Large intestine (tissue), 12 donors: ENCODE measurements at places on chromosomes 6 and 20.
A peak's percentile ranks its signal among the peaks of the same experiment; 100 is the strongest.

DNA sequence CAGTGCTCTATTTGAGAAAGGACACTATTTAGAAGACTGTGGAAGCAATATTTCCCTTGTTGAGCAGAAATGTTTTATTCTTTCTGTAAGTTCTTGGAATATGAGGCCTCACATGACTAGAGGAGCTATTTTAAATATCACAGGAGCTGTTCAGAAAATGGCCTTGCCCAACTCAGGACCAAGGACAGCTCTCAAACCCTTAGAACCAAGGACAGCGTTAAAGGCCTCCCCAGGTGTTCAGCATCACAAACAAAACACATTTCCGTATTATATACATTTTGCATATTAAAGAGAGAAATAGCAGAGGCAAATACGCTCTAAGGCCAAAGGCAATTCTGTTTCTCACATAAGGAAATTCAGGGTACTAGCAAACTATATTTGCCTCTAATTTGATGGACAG lies 631.4 kb downstream of the CDH26 start:
- DNase-seq: no peak

DNA sequence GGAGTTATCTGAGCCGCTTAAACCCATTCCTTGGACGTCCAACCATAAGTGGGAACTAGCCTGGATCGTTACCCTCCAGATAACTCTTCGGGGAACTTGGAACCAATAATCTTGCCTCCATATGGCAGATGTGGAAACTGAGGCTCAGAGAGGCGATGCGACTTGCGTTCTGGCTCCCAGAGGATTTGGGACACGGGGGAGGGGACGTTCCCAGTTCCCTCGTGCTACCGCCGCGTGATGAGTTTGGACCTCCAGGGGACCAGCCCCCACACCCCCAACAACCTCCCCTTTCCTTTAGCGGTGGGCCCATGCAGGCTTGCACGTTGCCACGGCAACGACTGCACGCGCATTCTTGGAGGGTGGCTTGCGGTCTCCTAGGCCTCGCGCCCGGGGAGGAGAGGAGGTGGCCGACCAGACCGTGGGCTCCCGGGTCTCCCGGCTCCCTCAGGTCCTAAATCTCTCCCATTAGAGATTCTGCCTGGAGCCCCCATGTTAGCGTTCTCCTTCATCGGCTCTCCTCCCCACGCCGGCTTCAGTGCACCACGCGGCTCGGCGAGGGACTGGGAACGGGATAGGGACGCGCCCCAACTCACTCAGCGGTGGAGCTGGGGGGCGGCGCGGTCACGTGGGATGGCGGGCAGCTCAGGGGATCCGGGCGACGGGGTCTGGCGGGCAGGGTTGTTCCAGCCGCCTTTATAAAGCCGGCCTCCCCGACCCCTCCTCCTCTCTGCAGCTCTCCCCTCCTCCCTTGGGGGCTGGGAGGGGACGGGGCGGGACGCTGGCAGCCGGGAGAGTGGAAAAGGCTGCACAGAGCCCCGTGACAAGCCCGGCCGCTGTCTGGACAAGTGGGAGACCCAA lies at the start of gene PLTP:
PLTP (minus strand) TSS at position 670 of the 858 bp plus-strand sequence. CDS start 703 bp downstream, outside the sequence.
- no peak for DNase-seq

DNA sequence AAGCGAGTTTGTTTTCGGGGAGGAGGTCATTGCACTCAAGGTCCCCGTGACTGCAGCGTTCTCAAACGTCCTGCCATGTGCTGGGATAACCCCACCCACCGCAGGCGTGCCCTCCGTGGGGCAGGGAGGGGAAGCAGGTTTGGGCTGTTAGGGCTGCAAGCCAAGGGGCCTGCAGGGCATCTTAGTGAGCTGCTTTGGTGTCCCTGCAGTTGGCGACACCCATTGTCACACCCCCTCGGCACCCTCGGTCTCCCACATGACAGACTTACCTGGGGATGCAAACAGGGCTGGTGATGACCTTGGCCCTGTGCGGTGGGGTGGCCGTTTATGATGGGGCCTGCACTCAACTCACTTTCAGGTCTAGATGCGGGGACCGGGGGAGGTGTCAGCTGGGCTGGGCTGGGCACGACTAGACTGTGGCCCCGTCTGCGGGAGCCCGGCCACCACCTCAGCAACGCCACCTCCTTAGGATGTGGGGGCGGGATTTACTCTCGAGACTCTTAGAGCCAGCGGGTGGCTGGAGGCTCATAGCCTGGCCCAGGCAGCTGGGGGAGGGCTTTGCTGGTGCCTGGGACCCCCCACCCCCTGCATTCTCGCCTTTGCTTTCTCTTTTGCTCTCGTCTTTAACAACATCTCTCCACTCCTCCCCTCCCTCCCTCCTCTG lies 6.5 kb upstream of the GATA5 start:
- peak; percentile 71 for DNase-seq

GRCh38 chr20:45987108-45987780 lies 15.2 kb upstream of the ZNF335 start:
- DNase-seq: peak; percentile 34

- no peak for DNase-seq
These were observed 161.1 kb upstream of the EPHA7 start for GRCh38 chr6:93580446-93580845.

DNA sequence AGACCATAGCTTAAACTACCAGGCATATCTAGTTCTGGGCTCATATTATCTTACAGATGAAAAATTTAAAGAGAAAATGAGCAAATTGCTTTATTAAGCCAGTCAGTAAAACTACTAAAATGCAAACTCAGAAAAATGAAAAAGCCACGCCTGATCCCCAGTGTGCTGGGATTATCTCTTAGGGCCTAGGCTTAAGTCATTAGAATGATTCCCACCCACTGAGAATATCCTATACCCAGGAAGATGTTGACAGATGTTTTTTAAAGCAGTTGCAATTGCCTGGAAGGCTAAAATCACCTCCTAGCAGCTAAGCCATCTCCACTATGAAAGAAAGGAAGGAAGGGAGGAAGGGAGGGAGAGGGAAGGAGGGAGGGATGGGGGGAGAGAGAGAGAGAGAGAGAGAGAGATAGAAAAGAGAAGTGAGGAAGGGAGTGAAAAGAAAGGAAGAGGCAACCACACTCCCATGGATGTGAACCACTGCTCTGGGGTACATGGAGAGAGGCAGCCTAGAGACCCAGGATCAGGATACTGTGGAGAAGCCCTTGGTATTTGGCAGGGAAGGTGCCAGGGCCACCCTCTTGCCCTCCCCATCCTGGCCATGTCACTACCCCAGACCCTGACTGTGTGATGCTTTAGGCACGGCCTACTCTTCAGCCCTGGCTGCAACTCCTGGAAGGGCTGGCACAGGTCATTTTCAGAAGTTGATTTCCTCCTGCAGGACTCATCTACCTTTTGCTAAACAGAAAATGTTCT lies 21.9 kb downstream of the NEDD9 start:
- no peak for DNase-seq

DNA sequence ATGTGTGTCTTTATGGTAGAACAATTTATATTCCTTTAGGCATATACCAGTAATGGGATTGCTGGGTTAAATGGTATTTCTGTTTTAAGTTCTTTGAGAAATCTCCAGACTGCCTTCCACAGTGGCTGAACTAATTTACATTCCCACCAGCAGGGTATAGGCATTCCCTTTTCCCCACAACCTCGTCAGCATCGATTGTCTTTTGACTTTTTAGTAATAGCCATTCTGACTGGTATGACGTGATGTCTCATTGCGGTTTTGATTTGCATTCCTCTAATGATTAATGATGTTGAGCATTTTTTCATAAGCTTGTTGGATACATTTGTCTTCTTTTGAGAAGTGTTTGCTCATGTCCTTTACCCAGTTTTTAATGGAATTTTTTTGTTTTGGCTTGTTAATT lies 5.3 kb upstream of the TASP1 start:
- no peak for DNase-seq

DNA sequence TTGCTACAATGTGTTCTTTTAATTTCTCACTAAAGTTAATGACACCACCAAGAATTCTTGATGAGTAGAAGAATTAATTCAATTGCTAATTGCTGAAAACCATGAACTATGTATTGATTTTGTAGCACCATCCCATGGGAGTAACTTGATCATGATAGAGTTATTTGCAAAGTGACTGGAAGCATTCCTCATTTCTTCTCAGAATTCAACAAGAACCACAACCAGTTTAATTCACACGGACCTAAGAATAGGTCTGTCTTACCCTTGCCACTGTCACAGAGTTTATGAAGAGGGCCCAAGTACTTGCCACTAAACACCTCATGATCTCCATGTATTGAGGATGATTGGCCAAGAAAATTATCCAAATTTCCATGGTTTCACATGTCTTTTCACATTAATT lies 222.2 kb downstream of the TMEM242 start:
- no peak for DNase-seq

DNA sequence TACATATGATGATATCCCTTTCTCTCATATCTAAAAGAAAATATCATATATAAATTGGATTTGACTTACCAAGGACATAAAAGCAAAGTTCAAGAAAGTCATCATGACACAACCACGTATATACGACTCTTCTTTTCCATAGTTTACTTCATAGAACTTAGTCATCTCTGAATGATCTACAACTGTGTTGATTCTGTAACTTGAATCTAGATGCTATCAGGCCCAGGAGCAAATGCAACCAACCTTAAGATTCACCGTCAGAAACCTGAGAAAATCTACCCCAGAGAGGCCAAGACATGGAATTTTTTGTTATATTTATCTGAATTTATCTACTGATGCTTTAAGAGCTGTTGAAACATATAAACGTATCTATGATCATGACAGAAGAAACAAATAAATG lies 165.6 kb downstream of the PDE10A start:
- no peak for DNase-seq

DNA sequence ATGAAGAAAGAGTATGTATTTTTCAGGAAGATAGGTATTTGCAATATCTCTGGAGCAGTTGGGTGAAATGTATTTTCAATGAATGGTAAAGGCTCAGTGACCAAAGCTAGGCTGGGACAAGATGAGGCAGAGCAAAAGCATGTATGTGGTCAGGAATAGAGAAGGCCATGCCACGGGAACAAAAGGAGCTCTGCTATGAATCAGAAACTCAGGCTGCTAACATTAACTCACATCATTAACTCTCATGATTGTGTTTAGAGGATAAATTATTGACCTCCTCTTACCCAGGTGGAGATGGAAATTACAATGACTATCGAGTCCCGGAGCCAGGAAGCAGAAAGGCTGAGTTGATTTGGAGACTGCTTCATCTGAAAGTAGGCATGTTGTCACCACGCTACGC lies 220.2 kb downstream of the FUT9 start:
- no peak for DNase-seq

GRCh38 chr6:29651413-29652197 lies 5.3 kb upstream of the MOG start:
- peak; percentile 6 for DNase-seq
